SHP77 (cell line): ENCODE measurements at places on chromosomes 2 and 18.
A peak's percentile ranks its signal among the peaks of the same experiment; 100 is the strongest.

GRCh38 chr2:196309691-196310090, 138.3 kb upstream of the STK17B start:
- no peak for DNase-seq

DNA sequence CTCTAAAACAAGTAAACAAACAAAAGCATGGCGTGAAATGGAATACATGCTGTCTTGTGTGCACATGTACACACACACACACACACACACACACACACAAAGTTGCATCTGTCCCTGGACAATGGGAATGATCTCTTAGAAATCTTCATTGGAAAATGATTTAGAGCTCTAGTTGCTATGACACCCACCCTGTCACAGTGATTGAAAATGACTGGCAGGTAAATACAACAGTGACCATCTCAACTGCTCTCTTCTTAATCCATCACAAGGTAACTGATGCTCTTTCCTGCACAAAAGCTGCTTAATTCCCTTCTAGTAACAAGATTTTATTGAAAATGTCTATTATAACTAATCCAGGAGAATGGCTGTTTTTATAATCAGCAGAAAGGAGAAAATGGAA, 1011.7 kb upstream of the GYPC start:
- no peak for DNase-seq

GRCh38 chr2:100236166-100236565, 86.1 kb downstream of the LONRF2 start:
- DNase-seq = no peak

DNA sequence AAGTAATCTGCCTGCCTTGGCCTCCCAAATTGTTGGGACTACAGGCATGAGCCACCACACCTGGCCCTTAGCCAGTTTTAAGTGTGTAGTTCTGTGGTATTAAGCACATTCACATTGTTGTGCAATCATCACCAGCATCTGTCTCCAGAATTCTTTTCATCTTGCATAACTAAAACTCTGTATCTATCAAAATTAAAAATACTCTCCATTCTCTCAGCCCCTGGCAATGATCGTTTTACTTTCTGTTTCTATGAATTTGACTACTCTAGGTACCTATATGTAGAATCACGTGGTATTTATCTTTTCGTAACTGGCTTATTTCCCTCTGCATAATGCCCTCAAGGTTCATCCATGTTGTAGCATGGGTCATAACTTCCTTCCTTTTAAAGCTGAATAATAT, 45.5 kb upstream of the CAVIN2 start:
- DNase-seq = no peak

GRCh38 chr2:50385349-50385748, 646.6 kb downstream of the NRXN1 start:
- no peak for DNase-seq

- DNase-seq = no peak
These were observed 27.5 kb downstream of the TUBB6 start for GRCh38 chr18:12335503-12335902.

GRCh38 chr18:35051641-35052377, 10.6 kb downstream of the MAPRE2 start:
- no peak for DNase-seq

- peak; percentile 48 for DNase-seq
These were observed 37.8 kb upstream of the EFEMP1 start for GRCh38 chr2:55961318-55961911.

DNA sequence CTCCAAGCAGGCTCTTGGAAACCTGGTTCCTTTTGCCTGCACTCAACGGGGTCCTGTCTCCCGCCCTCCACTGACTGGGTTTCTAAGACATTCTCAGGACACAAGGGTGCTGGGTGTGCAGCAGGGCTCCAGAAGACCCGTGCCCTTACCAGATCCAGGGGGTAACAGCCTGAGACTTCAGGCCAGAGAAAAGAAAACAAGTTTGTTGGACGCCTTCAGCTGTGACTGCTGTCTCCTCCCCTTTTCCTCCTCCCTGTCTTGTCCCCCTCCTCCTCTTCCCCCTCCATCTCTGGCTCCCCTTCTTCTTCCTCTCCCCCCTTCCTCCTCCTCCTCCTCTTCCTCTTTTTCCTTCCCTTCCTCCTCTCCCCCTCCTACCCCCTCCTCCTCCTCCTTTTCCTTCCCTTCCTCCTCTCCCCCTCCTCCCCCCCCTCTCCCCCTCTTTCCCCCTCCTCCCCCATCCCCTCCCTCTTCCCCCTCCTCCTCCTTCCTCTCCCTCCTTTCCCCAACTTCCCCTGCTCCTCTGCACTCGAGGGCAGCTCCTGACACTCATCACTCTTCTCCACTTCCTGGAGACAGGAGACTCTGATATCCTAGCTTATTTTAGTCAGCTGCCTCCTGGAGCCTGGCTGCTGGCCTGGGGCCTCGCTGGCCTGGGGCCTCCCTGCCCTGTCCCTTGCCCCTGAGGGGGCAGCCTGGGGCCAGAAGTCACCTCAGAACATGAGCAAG, 12.4 kb downstream of the ADRA2B start:
- no peak for DNase-seq

- DNase-seq = peak; percentile 21
These were observed 97.8 kb downstream of the CSRNP3 start for GRCh38 chr2:165567273-165567672.

DNA sequence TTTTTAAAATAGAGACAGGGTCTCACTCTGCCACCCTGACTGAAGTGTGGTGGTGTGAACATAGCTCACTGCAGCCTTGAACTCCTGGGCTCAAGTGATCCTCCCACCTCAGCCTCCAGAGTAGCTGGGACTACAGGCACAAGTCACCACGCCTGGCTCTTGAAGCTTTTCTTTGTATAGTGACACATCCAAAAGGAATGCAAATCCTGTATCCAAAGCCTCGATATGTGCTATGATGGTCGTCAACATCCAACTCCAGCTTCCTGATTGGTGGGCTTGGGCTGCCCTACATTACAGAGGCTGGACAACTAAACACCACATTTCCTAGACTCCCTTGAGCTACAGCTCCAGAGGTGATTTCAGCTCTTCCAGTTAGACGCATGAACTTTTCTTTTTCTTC, 101.7 kb upstream of the PGAP1 start:
- no peak for DNase-seq

DNA sequence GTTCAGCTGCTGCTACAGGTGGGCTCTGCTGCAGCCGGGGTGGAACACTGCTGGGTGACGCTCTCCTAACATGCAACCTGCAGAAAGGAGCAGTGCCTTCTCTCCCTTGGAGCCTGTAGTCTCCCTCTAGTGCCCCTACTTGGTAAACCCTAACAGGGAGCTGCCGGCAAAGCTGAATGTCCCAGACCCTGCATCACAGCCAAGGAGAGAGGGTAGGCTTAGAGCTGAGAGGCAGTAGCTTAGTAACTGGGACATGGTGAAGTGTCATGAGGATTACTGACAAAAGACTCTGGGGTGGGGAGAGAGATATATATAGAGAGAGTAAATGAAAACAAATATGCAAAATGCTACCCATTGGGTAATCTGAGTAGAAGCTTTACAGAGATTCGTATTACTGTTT, 9.9 kb downstream of the NCAPH start:
- no peak for DNase-seq

DNA sequence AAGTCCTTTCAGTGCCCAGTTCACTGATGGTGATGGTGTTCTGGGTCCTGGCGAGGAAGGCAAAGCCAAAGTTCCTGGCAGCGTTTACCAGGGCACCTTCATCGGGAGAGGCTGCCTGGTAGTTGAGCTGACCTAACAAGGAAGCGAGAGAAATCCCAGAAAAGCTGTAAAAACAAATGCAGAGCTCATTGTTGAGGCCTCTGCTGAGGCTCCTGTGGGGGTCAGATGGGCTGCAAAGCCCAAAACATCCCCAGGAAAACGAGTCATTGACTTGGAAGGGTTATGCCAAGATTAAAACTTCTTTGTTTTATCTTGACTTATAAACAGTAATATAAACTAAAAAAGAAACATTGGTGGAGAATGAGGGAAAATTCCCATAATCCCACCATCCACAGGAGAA, 53.3 kb upstream of the NARS1 start:
- DNase-seq = no peak

DNA sequence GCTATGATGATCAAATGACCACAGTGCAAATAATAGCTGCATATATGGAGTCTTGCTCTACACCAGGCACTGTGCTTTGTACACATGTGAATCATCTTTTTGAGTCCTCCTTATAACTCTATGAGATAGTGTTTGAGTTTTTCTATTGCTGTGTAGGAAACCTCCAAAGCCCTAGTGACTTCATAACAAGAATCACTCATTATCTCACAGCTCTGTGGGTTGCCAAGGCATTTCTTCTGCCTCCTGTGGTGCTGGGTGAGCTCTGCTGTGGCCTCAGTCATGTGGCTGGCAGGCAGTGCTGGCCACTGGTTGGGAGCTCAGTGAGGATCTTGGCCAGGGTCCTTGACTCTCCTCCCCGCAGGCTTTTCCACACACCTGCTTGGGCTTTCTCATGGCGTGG, 153.4 kb downstream of the CAPN13 start:
- DNase-seq = no peak

DNA sequence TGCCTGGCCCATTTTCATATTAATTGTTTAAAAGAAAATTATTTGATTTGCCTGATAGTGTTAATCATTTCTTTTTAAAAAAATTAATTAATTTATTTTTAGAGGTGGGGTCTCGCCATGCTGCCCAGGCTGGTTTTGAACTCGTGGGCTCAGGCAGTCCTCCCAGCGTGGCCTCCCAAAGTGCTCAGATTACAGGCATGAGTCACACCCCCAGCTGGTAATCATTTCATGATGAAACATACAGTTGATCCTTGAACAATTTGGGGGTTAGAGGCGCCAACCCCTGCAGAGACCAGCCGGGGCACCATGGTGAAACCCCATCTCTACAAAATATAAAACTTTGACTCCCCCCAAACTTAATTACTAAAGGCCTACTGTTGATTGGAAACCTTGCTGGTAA, 7.9 kb downstream of the GPN1 start:
- no peak for DNase-seq

DNA sequence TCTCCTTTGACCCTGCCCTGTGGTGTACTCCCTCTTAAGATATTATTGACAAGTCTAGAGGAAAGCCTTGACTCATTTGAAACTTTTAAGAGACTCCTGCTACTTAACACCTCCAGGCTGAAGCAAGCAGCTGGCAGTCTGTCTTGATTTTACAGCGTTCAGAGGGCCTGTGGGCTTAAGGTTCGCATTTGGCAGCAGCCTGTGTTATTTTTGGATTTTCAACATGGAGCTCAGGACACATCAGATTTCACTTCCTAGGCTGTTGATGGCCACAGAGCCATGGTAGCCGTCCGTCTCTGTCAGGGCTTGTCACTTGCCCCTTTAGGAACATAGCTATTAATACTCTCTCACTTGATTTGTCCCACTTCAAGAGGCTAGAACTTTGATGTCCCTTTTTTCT, 73.6 kb downstream of the VWA3B start:
- DNase-seq = no peak

DNA sequence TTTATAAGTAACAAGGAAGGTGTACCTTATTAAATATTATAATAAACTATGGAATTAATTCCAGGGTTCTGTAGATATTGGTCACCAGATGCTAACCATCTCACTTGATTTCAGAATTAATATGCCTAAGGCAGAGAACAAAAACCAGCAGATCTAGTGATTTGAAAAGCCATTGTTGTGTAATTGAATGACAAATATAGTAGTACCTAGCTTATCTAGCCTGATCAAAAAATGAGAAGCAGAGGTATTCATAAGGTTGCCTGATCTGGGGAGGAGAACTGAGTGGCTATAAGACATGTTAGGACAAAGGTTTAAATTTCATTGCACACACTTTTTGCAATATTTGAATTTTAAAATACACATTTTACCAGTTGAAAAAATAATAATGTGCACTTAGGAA, 132.0 kb upstream of the UBE2E3 start:
- DNase-seq = no peak

- DNase-seq = no peak
These were observed 398.3 kb downstream of the GPD2 start for GRCh38 chr2:156834431-156834830.

DNA sequence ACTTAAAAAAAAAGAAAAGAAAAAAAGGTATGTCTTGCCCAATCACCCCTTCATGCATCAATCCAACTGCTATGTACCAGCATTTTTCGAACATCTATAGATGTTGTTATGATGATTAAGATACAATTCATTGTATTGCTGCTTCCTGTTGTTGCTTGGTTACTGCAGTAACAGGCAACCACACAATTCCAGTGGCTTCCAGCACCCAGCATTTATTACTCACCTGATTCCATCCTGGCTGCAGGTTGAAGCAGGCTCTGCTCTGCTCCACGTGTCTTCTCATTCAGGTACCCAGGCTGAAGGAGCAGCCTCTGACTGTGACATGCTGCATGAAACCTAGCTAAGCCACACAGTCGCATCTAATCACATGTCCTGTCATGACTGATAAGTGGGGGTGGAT, 196.9 kb downstream of the INO80D start:
- no peak for DNase-seq
